ENCODE measurements at places on chromosomes 12 and 14.

DNA sequence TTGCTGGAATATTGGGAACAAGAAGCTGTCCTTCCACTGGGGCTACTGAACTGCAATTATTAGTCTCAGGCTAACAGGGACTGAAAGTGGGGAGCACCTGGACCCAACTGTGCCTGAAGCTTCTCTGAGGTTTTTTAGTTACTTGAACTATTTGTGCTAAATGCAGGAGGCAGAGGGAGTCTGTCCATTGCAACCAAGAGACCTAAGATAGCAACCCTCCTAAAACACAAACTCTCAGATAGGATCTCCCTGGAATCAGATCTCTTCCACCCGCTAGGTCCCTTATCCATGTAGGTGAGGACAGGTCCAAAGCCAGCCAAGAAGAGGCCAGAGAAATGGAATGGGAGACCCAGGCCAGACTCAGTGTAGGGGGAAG is 58.1 kb downstream of the NCOR2 start:
- DNase-seq, result no peak

- peak; percentile 43 for DNase-seq
These were observed 276.3 kb downstream of the DUSP6 start for GRCh38 chr12:89075880-89076540.

GRCh38 chr12:31832740-31833729 is 104.2 kb upstream of the AMN1 start:
- DNase-seq, result peak; percentile 7

GRCh38 chr14:53967606-53968005 is 11.0 kb upstream of the BMP4 start:
- no peak for DNase-seq

DNA sequence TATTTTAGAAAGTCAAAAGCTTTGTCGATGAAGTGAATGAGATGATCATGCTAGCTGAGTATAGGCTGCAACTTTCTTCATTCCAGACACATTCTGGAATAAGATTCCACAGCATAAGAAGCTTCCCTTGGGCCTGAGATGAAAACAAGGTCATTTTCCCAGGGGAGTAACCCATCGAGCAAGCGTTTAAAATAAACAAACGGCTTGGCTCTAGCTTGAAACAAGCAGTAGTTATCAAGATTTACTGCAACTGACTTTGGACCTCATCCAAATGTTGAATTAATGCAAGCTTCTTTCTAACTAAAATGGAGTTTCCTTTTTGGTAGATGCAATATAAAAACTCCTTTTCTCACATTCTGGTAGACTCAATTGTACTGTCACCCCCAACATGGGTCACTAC is 23.0 kb downstream of the KCNJ8 start:
- DNase-seq, result peak; percentile 80

DNA sequence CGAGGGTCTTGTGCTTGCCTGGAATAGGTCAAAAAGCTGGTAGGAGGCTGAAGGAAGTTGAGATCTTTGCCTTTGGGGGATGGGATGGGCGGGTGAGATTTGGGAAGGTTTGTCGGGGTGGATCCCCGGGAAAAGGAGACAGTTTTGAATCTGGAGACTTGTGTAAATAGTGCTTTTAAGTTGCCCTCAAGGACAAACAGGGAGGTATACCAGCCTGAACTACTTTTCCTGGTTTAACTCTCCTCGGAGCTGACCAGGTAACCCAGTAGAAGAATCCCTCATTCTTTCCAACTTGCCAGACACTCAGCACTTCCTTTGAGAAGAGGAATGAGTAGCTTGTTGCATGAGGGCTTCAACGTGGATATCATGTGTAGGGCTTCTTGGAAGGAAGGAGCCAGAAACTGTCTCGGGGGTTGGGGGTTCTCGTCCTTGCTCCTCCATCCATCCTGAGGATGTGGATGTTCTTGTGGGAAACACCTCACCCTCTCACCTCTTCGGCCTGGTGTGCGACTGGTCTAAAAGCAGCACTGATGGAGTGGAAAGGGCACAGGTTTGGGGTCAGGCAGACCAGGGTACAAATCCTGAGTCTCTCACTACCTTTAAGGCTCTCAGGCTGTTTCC is 1.9 kb downstream of the TEAD4 start:
- no peak for DNase-seq

- no peak for DNase-seq
These were observed 23.6 kb downstream of the ZNF664 start for GRCh38 chr12:123996581-123996980.

DNA sequence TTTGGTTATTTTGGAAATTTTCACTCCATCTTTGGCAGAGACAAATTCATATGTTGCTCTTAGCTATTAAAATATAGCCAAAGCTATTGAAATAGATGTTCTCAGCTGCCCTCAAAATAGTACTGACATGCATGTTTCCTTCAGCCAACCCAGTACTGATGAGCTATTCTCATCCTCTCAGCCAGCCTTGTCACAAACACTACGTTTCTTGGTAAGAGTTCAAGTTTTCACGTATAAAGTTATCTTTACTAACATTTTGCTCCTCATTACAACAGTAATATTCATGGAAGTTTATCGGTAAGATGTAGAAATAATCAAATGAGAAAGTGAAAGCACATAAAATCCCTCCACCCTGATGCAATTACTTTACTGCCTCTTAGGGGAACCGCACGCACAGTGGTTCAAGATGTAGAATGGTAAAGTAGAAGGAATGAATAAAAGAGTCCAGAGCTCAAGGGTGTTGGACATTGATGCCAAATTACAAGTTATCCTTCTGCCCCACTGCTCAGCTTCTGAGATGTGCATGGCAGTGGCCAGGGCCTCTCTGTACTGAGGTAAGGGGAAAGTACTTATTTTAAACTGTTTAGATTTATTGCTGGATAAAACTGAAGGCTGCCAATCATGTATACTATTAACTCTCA is 20.7 kb downstream of the GCH1 start:
- peak; percentile 45 for DNase-seq

GRCh38 chr12:120741476-120742421 is 16.1 kb downstream of the ACADS start:
- no peak for DNase-seq

- no peak for DNase-seq
These were observed 642 bp downstream of the SLC38A2 start for GRCh38 chr12:46371718-46372543.

DNA sequence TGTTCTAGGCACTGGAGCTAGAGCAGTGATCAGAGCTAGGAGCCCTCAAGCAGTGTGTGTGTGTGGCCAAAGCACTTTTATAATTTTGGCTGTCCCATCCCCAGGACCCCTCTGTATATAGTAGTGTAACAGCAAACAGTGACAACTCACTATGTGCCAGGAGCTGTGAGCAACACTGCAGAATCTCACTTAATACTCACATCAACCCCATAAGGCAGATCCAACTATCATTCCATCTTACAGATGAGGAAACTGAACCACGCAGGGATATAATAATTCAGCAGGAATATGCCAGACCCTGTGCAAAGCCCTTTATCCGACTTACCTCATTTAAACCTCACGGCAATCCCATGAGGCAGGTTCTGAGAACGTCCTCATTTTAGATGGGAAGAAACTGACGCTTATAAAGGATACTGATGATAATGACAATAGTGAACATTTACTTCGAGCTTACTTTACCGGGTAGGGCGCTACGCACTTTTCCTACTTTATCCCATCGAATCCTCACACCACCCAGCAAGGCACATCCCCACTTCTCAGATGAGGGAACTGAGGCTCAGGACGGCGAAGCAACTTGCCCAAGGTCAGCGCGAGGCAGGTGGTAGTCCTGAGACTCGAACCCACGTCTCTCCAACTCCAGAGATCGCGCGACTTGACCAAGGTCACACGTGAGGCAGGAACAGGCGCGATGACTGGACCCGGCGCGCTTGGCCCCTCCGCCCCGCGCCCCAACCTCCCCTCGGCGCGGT is 687 bp downstream of the RAB35 start:
- DNase-seq, result peak; percentile 46

GRCh38 chr14:105149146-105149781 is 19.3 kb downstream of the JAG2 start:
- no peak for DNase-seq

DNA sequence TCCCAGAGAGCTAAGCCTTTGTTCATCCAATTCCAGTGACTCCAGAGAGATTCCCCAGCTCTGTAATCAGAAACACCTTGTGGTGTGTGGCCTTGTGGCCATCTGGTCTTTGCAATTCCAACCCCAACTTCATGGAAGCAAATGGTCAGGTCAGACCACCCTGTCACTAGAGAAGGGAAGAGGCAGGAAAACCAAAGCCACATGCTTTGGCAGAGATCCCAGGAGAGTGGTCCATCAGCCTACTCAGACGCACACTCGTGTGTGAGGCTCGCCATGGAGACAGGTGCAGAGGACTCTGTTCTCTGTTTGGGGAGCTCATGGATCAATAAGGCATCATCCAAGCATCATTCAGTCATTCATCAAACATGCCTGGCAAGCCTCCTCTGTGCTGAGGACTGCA is 46.2 kb upstream of the TUNAR start:
- no peak for DNase-seq

- no peak for DNase-seq
These were observed 11.8 kb downstream of the SLC39A5 start for GRCh38 chr12:56241424-56242303.

DNA sequence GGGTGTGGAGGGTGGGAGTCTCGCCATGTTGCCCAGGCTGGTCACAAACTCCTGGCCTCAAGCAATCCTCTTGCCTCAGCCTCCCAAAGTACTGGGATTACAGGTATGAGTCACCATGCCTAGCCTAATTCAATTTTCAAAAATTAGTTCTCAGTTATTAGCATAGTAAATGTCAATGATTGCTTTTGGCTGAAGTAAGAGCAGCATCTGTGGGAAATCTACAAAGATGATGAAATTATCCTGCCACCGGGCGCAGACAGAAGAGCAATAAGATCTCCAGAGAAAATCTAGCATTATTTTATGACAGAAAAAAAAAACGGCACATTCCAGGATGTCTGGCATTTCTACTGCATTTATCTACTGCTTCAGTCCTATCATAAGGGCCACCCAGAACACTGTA is 97.9 kb upstream of the DAAM1 start:
- DNase-seq, result no peak
